Fibroblast of lung (primary cell): ENCODE measurements at places on chromosomes 3 and 15.

- H3K4me3 ChIP-seq: no peak overlapping the region
- H3K4me1 ChIP-seq: no peaks in the 10 kb centered on the region
- no peaks in the 10 kb centered on the region for H3K27me3 ChIP-seq
- H3K36me3 ChIP-seq: no peaks in the 10 kb centered on the region
- DNase-seq: no peak
Measured at GRCh38 chr3:137737208-137737607, 26.9 kb upstream of the SOX14 start.

GRCh38 chr15:68700455-68701123 is 120.1 kb downstream of the ANP32A start:
- peaks cover 2% of the 10 kb centered on the region for H3K36me3 ChIP-seq
- no peaks in the 10 kb centered on the region for H3K27me3 ChIP-seq
- H3K4me1 ChIP-seq: peaks cover 3% of the 10 kb centered on the region
- peak overlapping the region; percentile 27 for H3K27ac ChIP-seq
- peak; percentile 66 for DNase-seq

DNA sequence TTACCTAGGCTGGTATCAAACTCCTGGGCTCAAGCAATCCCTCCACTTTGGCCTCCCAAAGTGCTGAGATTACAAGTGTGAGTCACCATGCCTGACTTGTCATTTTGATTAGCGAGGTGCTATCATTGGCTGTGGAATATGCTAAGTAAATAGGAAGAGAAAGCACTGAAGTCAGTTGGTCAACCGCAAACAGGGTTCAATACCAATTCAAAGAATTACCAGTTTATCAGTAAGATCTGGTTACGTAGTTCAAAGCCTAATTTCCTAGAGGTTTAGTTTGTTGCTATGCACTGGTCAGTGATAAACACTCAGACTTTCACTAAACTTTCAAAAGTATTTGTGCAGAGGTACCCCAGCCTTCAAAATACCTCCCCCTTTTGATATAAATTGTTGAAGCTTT is 29.5 kb downstream of the GLB1 start:
- peak; percentile 76 for DNase-seq
- no peak overlapping the region for H3K4me3 ChIP-seq
- H3K36me3 ChIP-seq: peaks cover 3% of the 10 kb centered on the region
- no peaks in the 10 kb centered on the region for H3K27me3 ChIP-seq
- no peak overlapping the region for H3K27ac ChIP-seq
- no peaks in the 10 kb centered on the region for H3K4me1 ChIP-seq

GRCh38 chr3:143970773-143971358 is 757 bp upstream of the DIPK2A start:
- no peaks in the 10 kb centered on the region for H3K4me1 ChIP-seq
- no peaks in the 10 kb centered on the region for H3K36me3 ChIP-seq
- peak; percentile 54 for DNase-seq
- H3K27me3 ChIP-seq: no peaks in the 10 kb centered on the region
- peak overlapping the region; percentile 96 for H3K27ac ChIP-seq
- peak overlapping the region; percentile 92 for H3K4me3 ChIP-seq

DNA sequence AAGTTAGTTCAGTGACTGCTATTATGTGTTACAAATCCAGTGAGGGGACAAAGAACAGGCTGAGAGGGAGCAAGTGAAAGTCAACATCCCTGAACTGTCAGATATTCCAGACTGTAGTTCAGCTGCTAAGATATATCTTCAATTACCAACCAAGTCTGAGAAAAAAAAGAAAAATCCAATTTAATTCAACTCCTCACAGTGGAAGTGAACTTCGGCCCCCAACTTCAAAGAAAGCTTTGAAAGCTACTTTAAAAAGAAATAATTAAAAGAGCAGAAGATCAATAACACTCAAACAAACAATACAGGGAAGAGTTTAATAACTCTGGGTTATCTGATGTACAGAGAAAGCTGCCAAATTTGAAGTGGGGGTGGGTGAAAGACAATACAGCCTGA is 174.0 kb downstream of the SERPINI1 start:
- DNase-seq: no peak
- no peaks in the 10 kb centered on the region for H3K36me3 ChIP-seq
- no peak overlapping the region for H3K27ac ChIP-seq

DNA sequence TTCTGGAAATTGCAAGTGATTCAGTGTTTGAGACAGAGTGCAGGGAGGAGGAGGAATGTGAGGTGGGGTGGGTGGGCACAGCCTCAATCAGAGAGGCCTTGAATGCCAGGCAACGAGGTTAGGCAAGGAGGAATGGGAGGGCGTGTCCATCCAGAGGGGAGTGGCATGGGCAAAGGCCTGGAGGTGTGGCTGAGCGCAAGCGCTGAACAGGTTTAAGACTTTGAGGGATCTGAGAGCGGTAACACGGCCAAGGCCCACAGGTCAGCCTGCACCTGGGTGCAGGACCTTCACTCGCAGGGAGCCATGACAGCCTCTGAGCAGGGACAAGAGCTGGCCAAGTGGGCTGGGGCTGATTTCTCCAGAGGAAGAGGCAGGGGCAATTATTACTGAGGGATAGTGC is 125.9 kb downstream of the TPRA1 start:
- H3K27me3 ChIP-seq: no peaks in the 10 kb centered on the region
- no peaks in the 10 kb centered on the region for H3K4me1 ChIP-seq
- no peak overlapping the region for H3K27ac ChIP-seq
- no peaks in the 10 kb centered on the region for H3K36me3 ChIP-seq
- H3K4me3 ChIP-seq: no peak overlapping the region

GRCh38 chr3:134258761-134259347 is 8.2 kb upstream of the RYK start:
- no peaks in the 10 kb centered on the region for H3K27me3 ChIP-seq
- peak; percentile 35 for DNase-seq
- H3K36me3 ChIP-seq: no peaks in the 10 kb centered on the region
- H3K27ac ChIP-seq: no peak overlapping the region

GRCh38 chr3:187017511-187018230 is 87.3 kb downstream of the ST6GAL1 start:
- H3K4me1 ChIP-seq: no peaks in the 10 kb centered on the region
- H3K36me3 ChIP-seq: no peaks in the 10 kb centered on the region
- no peak overlapping the region for H3K4me3 ChIP-seq
- no peak for DNase-seq
- no peaks in the 10 kb centered on the region for H3K27me3 ChIP-seq

DNA sequence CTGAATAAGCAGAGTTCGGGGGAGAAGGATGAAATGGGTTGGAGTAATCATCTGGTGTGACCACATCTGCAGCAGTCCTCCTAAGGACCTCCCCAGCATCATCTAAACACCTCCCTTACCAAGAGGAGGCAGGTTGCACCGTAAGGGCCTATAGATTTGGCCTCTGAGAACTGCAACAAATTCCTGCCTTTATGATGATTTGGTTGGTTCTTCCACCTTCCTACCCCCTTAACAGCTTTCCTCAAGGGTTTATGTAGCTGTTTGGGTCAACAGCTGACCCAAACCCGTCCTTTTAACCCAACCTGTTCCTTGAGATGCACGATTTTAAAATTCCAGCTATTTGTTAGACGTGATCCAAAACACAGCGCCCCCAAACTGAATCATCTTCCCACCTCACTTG is 58.2 kb downstream of the AAGAB start:
- H3K27me3 ChIP-seq: no peaks in the 10 kb centered on the region
- no peak for DNase-seq

GRCh38 chr15:44066211-44066827 is 128.8 kb downstream of the FRMD5 start:
- no peaks in the 10 kb centered on the region for H3K4me1 ChIP-seq
- no peak overlapping the region for H3K4me3 ChIP-seq
- no peaks in the 10 kb centered on the region for H3K27me3 ChIP-seq
- peak; percentile 40 for DNase-seq
- no peak overlapping the region for H3K27ac ChIP-seq
